ENCODE measurements at places on chromosomes 6 and 20.

- no peak for DNase-seq
Measured at GRCh38 chr20:53678315-53678989, 84.8 kb upstream of the ZNF217 start.

GRCh38 chr6:129748212-129748900, 38.4 kb upstream of the ARHGAP18 start:
- no peak for DNase-seq

GRCh38 chr6:73340048-73340447, 14.0 kb downstream of the DPPA5 start:
- no peak for DNase-seq

GRCh38 chr6:129708496-129709195, 1.3 kb downstream of the ARHGAP18 start:
- no peak for DNase-seq

GRCh38 chr6:148109732-148110131, 232.9 kb upstream of the SASH1 start:
- no peak for DNase-seq

DNA sequence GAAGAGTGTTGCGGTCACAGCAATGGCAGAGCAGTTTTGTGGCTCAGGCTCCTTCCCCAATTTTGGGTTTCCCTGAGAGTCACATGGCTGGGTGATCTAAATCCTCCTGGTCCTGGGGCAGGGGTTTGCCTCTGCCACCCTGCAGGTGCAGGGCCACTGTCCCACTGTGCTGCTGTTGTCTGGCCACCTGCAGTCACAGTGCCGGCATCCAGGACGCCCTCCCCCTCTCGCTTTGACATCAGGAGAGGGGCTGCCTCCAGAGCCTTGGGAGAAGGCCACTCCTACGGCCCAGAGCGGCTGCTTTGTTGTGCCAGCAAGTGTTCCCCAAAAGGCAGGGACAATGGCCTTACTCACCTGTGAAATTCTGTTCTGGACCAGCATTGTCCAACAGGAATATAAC, 449.0 kb downstream of the QKI start:
- DNase-seq, result no peak

GRCh38 chr6:158374020-158374419, 61.8 kb downstream of the TULP4 start:
- DNase-seq, result no peak

GRCh38 chr6:144953552-144954240, 668.6 kb downstream of the UTRN start:
- peak; percentile 95 for DNase-seq

DNA sequence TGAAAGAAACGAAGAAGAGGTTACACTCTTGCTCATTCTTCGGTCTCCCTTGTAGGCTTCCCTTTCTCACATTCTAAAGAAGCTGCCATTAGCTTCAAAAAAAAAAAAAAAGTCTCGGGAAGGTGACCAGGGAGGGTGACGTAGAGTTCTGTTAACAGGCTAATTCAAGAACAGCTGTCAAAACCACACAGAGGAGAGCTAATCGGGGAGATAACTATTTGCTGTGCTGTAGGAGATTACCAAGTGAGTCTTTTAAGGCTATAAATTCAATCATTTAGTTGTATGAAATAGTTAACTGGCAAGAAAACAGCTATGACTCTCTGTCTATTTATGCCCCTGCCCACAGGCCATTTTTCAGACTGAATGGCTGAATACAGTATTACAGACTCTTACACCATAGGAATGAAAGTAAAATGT, 256.8 kb downstream of the SYNE1 start:
- DNase-seq, result peak; percentile 52

GRCh38 chr20:19757487-19758132, 448 bp upstream of the RIN2 start:
- DNase-seq, result peak; percentile 67

GRCh38 chr20:2693286-2694007, 867 bp downstream of the EBF4 start:
- DNase-seq, result no peak

- no peak for DNase-seq
Measured at GRCh38 chr20:40826699-40827098, 137.7 kb upstream of the MAFB start.

- no peak for DNase-seq
Measured at GRCh38 chr6:166465003-166465399, 82.3 kb upstream of the MPC1 start.

DNA sequence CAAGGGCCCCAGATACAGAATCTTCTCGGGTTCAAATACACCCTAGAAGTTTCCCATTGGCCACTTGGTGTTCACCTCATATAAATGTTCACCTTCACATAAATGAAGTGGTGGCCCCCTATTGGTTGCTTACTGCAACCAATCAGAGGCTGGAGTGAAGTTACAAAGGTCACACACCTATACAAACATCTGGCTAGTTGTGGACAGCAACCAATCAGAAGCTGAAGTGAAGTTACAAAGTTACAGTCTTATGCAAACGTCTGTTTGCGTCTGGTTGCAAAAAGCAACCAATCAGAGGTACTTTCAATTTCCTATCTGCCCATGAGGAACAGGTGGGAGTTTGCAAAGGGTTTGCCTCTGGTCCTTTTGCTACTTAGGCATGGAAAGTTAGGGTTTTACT, 206.5 kb upstream of the BMP2 start:
- no peak for DNase-seq

DNA sequence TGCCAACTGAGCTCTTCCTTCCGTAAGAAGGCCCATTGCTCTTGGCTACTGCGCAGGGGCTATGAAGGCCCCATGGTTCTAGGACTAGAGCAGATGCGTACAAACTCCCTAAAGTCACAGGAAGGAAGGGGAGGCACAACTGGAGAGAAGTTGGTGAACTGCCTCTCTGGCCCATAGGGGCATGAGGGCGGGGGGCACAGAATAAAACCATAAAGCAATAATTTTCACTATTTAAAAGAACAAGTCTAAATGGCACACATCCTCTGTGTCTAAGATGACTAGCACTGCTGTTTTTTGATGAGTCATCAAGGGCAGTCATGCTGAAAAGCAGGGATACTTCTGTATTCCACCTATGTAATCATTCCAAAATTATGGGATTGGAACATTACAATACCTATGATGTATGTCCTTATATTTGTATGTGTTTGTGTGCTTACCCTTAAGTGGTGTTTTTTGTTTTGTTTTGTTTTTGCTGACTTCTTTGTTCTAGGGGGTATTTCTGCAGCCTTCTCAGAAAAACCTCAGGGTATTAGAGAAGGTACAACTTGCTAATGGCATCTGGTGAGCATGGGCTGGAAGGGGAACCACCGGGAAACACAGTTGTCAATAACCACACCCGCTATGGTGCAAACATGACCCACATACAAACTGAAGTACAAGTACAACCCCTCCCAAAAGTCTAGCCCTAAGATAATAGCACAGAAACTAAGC, 36.9 kb downstream of the B4GALT5 start:
- peak; percentile 38 for DNase-seq

DNA sequence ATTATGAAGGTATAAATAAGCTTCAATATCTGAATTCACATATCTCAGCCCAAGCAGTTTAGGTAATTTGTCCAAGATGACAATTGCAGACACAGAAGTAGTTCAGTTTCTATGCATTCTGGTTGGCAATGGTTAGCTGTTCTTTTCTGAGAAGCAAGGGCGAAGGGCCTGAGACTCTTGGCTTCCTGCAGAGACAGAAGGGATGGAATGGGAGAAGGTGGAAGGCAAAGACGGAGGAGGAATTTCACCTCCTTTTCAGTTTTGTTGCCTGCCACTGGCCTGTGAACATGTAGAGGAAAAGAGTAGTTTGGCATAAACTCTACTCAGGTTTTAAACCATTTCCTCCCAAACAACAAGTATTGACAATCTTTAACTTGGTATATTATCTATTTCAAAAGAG, 180.7 kb upstream of the HS3ST5 start:
- no peak for DNase-seq

DNA sequence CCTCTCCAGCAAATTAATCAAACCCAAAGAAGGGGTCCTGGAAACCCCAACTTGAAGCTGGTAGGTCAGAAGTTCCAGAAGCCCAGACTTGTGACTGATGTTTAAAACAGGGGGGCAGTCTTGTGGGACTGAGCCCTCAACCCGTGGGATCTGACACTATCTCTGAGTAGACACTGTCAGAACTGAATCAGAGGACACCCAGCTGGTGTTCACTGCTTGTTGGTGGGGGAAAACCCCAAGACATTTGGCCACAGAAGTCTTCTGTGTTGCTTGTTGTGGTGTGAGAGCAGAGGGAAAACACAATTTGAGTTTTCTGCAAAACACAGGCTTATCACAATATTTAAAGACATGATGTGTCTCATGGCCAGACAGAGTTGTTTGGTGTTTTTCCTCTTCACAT, 29.9 kb downstream of the KIF13A start:
- no peak for DNase-seq

- DNase-seq, result no peak
Measured at GRCh38 chr6:115001731-115002350, 659.0 kb upstream of the HS3ST5 start.

- DNase-seq, result no peak
Measured at GRCh38 chr6:36800223-36801076, 38.8 kb downstream of the CPNE5 start.

DNA sequence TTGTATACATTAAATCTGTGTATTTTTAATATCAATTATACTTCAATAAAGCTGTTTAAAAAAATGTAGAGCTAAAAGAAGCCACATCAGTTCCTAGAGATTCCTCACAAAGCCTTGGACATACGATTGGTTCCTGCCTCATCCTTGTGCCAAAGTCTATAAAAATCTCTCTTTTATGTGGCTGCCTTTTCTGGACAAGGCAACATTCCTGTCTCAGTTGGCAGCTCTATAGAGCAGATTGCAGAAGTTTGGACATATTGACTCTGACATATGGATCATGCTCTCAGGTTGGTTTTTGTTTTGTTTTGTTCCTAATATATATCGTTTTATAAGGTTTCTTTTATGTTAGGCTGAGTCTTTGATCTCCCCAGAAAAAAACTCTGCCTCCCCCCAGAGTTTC, 148.9 kb downstream of the MAFB start:
- DNase-seq, result no peak

GRCh38 chr6:169577236-169577635, 124.6 kb downstream of the WDR27 start:
- DNase-seq, result no peak

DNA sequence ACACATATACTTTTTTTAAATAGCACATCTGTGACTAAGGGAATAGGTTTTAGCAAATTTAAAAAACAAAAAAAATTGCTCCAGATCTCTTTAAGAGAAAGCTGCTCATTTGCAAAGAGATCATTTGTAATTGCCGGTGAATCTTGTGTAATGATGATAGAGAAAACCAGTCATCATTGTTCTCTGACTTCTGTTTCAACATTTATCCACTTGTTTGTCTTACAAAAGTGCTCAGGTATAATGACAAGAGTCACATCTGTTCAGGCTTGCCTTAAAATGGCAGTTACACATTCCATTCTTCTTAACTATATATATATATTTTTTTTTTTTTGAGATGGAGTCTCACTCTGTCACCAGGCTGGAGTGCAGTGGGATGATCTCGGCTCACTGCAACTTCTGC, 165.2 kb downstream of the AIG1 start:
- DNase-seq, result no peak

DNA sequence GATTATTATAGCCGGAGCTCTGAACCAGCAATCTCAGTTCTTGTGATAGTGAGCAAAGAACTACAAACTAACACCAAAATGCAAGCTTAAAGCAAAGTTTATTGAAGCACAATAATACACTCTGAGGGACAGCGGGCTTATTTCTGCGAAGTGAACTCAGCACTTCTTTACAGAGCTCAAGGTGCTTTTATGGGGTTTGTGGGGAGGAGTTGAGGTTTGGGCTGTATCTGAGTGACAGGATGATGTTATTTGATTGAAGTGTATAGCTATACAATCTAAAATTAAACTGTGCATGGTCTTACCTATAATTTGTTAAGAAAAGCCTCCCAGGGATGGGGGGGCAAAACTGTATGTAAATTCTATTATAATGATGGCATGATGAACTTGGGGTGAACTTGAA, 1.0 kb upstream of the HFE start:
- DNase-seq, result no peak

DNA sequence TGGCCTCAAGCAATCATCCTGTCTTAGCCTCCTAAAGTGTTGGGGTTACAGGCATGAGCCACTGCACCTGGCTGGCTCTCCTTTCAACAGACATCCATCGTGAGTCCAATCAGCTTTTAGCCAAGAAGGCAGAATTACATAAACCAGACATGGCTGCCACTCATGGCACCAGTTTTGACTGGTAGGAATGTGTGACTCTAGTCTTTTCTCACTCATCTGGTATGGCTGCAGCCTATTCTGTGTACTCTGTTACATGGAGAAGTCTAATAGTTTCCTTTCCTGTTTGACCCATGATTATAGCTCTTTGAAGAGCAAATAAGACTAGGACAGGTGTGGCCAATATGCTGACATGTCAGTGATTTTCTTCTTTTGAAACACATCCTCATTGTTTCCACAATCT, 27.0 kb upstream of the RNF144B start:
- DNase-seq, result no peak

DNA sequence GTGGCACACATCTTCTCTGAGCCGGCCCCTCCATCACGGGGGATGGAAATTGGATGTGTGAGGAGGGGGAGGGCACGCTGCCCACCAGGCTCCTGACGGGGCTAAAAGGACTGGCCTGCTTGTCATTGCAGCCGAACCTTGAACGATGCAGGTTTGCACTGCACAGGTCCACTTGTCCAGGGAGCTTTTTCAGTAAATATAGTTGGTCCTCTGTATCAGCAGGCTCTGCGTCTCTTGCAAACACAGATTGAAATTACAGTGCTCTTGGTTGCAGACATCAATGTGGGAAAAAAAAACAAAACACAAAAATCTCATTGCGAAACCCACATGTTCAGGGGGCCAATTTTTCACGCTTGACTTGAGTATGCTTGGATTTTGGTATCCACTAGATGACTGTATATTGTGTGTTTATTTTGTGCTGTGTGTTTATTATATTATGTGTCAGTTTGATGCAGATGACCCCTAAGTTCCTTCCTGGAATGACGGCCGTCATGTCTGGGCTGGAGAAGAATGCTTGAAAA, 29.2 kb downstream of the ERMARD start:
- no peak for DNase-seq

DNA sequence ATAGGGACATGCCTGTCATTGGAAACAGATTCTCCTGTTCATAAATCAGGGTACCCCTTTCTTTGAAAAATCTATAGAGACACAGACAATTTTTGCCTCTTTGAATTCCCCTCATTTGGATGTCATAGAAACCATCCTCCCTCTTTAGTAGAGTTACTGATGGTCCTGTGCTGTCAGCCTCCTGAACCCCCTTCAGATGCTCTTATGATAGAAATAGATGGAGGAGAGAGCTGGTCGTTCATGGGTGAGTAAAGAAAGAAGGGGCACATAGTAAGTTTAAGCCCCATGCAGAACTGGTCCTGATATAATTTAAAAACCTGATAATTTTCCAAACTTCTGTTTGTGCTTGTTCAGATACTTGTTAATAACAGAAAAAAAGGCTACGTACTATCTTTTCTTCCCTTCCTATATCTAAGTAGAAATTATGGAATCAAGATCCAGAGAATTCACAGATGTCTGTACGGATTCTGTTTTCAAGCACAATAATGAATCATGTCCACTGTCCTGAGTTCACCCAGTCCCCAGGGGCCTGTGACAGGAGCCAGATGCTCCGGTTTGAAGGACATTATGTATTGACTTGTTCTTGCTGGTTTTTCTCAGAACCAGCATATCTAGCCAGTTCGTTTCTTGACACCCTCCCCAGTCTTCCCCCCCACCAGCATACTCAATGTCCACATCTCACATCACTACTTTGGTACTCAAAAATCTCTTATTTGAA, 78.1 kb downstream of the NCOA7 start:
- DNase-seq, result no peak

- DNase-seq, result no peak
Measured at GRCh38 chr6:62246087-62246486, 39.9 kb downstream of the KHDRBS2 start.

All from HS-27A (cell line).